GM23248 (cell line): ENCODE measurements at places on chromosomes 5 and 9. TPM values are rescaled to one million over a fixed set of nuclear protein-coding genes. Genes with fewer than 3 reads are reported as not detected.

DNA sequence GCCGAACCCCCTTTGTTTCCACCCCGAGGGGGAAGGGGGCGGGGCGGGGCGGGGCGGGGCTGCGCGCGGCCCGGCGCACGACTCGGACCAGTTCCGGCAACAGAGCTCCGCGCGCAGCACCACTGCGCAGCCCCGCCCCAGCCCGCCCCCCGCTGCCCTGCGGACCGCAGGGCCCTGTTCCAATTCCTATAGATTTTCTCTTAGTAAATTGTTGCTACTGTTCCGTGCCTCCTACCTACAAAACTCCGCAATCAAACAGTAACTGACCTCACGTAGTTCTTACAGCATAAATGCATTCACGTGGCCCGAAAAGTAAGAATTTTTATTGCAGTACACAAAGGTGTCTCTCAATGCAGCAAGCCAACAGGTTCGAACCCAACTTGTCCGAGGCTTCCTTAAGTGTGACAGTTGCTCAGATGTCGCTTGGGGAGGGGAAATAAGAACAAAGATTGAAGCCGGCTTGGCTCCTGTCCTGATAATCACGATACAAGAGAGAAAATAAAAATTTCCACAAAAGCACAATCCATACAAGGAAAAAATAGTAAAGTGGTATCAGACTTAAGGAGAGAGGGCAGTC, 1.2 kb upstream of the RNF38 start:
- peak; percentile 90 for DNase-seq

The FSTL4 gene
- not detected in 2 replicates for total RNA-seq

DNA sequence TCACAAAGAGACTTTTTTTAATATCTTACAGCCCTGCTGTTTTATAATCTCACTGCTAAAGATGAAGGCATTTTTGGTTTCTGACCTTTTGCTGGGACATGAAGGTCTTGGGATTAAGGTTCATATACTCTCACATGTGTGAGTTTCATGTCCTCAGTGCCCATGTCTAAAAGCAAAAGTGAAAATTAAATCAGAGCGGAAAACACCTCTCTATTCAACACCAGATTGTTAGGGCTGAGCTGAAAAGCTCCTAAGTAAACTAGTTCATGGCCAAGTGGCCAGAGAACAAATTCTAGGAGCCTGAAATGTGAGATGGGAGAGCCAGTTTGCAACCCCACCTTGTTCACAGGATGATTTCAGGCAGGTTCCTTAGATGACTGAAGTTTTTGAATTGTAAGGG, 110.9 kb downstream of the GRIA1 start:
- no peak for DNase-seq

The PTGDS gene
- total RNA-seq = not detected in 2 replicates

DNA sequence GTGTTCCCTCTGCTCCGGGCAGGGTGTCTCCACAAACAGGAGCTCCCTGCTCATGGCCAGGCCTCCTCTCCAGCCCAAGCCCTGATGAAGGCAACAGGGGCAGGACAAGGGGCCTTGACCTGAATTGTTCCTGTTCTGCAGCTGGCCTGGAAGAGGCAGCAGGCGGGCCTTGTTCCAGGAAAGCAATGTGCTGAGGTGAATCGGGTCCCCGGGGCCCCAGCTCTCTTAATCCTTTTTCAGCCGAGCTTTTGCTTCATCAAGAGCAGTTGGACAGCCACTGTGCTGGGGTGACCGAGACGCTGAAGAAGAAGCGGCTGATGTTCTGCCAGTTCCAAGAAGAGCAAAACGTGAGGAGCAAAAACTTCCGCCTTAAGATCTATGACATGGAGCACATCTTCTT, 41.4 kb downstream of the CCDC180 start:
- no peak for DNase-seq

The DOLPP1 gene
- total RNA-seq = 11.5 and 11.6 TPM in 2 replicates
